ENCODE measurements at places on chromosomes 2 and 18.

DNA sequence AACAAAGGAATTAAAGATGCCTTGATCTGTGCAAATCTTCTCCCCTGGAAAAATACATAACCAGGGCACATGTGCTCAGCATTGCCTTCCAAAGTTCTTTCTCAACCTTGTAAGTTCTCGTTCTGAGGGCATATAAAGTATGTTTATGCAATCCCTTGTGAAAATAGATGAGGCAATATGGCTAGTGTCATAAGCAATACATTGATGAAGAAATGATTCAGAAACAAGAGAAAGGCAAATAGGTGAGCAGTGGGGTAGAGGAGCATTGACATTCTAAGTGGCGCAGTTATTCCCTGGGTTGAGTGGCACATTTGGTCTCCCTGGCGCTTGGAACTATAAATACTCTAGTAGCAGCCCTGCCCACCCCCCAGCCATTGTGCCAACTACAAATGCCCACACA, 57.4 kb upstream of the PGAP1 start:
- no peak for DNase-seq

GRCh38 chr18:48161191-48161910, 230.9 kb upstream of the SMAD2 start:
- DNase-seq: peak; percentile 46

DNA sequence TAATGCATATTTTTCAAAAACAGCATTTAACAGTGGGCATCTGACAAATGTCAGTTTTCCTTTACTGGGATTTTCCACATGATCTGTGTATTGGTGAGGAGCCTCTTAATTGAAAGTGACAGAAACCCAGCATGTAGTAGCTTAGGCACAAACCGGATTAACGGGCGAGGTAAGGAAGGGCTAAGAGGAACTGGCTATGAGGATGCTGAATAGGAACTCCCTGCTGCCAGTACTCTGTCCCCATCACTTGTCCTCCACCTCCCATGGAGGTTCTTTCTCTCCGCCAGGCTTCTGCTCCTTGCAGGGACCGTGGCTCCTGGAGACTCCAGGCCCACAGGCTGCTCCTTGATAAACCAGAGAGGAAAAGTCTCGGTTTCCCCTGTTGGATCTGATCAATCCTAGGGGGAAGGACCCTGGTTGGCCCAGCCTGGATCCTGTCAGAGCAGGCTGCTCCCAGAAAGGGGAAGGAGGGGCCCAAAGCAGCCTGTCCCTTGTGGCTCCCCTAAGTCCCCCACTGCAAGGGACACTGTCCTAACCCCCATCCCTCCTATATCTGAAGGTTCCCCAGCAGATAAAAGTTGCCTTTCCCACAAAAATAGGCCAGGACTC, 10.3 kb downstream of the TEX44 start:
- no peak for DNase-seq

- no peak for DNase-seq
Observed at GRCh38 chr2:60416221-60417008, 137.0 kb downstream of the BCL11A start.

- DNase-seq: no peak
Observed at GRCh38 chr2:240948905-240949790, 43.0 kb downstream of the CROCC2 start.

- DNase-seq: no peak
Observed at GRCh38 chr2:150465703-150466569, 21.5 kb downstream of the RND3 start.

DNA sequence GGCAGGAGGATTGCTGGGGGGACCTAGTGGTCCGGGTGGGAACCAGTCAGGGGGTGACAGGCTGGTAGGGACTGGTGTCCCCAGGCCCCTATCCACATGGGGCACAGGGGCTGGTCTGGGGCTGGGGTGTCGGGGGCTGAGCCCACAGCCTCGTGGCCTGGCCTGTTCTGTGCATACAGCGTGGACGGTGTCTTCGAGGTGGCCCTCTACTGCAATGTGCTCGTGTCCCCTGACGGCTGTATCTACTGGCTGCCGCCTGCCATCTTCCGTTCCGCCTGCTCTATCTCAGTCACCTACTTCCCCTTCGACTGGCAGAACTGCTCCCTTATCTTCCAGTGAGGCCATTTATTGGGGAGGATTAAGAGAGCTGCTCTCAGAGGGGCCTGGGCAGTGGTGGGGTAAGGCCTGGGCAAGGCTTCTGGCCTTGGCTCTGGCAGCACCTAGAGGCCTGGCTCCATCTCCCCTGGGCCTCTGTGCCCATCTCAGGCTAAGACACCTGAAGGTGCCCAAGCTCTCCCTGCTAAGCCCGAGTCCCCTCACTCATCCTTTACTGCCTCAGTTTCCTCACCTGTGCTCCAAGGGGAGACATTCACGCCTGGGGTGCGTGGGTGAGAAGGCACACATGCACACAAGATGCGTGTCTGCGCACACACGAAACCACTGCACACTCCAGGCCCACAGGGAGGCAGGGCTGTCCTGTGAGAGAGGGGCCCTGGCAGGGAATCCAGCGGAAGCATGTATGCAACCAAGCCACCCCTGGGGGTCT, 1.9 kb downstream of the CHRNG start:
- no peak for DNase-seq

GRCh38 chr18:54239601-54240000, 15.1 kb upstream of the MBD2 start:
- DNase-seq: no peak

DNA sequence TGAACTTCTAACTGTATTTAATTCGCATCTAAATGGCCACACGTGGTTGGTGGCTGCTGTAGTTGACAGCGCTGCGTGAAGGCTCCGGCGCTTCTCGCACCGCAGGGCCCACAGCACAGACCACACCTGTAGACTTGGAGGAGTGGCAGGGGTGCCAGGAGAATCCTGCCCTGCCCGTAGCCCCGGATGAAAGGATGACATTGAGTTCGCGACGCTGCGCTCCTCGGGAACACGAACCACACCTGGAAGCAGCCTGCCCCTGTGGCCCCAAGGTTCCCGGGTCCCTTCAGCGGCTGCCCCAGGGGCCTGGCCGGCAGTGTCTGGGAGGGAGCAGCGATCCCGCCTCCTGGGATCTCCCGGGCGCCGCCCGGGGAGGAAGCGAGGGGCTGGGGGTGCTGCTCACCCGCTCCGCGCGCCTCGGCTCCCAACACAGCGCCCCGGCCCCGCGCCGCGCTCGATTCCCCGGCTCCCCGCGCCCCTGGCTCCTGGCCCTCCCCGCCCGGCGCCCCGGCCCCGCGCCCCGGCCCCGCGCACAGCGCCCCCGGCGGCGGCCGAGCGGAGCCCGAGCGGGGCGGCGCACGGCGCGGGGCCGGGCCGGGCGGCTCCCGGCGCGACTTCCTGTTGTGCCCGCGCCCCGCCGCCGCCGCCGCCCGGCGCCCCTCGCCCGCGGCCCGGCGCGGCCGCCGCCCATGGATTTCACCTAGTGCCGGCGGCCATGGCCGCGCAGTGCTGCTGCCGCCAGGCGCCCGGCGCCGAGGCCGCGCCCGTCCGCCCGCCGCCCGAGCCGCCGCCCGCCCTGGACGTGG, at the start of gene RNPEPL1:
Gene RNPEPL1, plus strand, starts transcription at position 613 of the 806 bp plus-strand sequence. Its CDS starts 103 bp downstream, at position 716.
- DNase-seq: peak; percentile 39

- no peak for DNase-seq
Observed at GRCh38 chr18:59799383-59800015, 100.3 kb upstream of the PMAIP1 start.

DNA sequence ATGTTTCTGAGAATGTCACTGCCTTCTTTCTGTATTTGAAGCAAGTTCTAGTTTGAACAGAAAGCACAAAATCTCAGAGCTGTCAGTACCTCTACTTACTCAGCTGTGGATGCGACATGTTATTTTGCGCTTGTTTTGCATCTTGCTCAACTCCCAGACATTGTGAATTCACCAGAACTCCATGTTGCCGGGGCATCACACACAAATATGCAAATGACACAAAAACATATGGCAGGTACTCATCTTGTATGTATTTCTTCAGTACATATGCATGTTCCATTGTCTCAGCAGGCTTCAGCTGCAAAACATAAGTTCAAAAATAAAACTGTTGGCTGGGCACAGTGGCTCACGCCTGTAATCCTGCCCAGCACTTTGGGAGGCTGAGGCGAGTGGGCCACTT, 30.8 kb downstream of the ADCY3 start:
- no peak for DNase-seq

DNA sequence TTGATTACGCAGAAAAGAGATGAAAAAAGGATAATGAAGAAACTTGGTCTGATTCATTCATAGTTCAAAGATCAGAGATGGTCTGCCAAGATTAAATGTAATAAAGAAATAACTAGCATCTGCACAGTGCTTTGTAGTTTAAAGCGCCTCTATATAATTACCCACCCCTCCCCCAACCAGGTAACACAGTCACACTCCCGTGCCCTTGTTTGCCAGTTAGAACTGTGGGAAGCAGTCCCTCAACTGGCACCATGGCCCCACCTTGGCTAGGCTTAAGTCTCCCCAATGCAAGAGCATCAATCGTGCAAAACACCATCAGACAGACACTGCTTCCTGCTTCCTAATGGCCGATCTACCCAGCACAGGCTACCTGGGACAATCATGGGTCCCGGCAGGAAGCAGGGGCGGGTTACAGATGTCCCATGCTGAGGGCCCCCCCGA, 11.6 kb downstream of the ADCY3 start:
- DNase-seq: no peak

DNA sequence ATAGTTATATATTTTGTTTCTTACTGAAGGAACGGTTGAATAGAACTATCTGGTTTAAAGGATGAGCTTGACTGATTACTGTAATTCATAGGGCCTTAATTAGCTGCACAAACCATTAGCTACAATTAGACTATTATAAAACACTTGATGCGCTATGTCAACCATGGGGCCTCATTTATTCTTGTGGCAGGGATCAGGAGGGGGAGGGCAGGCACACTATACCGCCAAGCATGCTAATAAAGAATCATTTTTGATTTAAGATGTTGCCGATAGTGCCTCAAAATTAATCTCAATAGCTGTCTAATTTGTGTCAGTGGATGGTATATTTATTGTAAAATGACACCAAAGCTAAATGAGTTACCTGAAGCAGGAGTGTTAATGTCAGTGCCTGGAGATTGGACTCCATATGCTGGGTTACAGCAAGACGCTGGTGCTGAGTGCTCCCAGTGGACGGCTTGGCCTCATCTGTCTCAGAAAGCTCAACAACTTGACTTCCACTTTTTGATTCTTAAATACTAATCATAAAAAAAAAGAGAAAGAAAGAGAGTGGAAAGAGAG, 1007.0 kb upstream of the CELF4 start:
- DNase-seq: no peak

- DNase-seq: no peak
Observed at GRCh38 chr2:168189835-168190569, 57.4 kb downstream of the STK39 start.

DNA sequence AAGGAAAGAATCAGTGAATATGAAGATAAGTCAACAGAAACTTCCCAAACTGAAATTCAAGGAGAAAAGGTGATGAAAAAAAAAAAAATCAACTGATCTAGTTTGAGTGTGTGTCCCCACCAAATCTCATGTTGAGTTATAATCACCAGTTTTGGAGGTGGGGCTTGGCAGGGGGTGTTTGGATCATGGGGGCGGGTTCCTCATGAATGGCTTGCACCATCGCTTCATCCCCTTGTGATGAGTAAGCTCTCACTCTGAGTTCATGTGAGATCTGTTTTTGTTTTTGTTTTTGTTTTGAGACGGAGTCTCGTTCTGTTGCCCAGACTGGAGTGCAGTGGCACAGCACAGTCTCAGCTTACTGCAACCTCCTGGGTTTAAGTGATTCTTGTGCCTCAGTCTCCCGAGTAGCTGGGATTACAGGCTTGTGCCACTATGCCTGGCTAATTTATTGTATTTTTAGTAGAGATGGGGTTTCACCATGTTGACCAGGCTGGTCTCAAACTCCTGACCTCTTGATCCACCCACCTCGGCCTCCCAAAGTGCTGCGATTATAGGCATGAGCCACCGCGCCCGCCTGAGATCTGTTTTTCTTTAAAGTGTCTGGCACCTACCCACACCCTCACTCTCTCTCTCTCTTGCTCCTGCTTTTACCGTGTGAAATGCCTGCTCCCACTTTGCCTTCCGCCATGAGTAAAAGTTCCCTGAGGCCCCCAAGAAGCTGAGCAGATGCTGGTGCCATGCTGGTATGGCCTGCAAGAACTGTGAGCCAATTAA, 4.0 kb upstream of the SLC66A2 start:
- DNase-seq: no peak

DNA sequence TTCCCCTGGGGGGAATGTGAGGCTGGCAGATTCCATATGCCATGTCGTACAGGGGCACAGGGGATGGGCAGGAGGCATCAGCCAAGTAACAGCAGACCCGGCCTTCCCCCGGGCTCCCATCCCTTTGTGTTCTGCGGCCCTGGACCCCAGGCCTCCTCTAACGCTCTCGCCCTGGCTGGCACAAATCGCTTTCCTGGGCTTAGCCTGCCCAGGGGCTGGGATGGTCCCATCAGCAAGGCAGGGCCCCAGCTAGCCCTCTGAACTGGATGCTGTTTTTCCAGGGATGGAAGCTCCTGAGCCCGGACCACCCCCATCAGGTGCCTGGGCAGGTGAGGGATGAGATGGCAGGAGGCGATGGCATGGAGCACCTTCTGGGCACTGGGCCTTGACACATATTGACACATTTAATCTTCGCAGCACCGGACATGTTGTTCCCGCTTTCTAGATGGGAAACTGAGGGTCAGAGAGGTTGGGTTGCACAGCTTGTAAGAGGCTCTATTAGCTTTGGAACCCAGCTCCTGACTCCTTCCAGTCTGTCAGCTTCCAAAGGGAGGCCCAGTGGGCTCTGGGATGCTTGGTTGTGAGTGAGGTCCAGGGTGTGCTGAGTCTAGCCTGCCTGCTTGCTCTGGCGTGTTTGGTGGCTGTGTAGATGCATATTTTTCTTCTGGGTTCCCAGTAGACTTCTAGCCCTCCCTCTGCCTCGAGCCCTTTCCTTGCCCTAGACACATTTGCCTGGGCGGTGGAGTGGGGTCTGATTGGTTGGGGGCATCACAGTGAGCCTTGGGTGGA, 40.3 kb downstream of the GLI2 start:
- no peak for DNase-seq

DNA sequence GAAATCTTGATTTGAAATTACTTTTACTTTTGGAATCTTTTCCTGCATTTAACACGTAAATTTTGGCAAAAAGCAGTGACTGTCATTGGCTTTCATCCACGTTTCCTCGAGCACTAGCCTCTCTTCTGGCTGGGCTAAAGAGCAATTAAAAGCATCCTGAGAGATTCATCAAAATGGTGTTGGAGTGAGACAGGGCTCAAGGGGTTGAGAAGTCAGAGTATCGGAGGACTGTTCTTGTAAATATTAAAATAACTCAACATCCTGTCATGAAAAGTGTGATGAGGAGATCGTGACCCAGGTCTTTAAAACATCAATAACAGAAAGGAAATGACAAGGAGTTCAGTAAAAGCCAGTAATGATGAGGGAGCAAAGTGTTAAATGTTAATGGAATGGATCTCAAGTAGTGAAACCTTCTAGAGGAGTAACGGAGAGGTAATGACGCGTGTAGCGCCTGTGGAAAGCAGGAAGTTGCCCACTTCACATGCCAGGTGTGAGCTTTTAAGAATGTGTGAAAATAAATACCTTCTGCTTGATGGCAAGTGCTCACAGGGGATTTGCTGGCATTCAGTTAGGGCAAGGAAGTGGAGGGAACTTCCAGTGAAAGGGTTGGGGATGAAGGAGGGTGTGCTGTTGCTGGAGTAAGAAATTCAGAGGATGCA, 754.4 kb downstream of the ADCYAP1 start:
- DNase-seq: no peak

All from stimulated activated CD4-positive, alpha-beta T cell treated with anti-CD3 and anti-CD28 coated beads, Interleukin-1b, Interleukin-23, amount 100 ng/mL, for 48 hours (primary cell).